Cardiac muscle cell (in vitro differentiated cells and primary cell): ENCODE measurements at places on chromosomes 4 and X.
A peak's percentile ranks its signal among the peaks of the same experiment; 100 is the strongest.

GRCh38 chr4:627347-628125, 2.2 kb downstream of the PDE6B start:
- H3K4me3 ChIP-seq = no peak overlapping the region
- no peak for DNase-seq
- no peaks in the 10 kb centered on the region for H3K27me3 ChIP-seq
- no peaks in the 10 kb centered on the region for H3K36me3 ChIP-seq

GRCh38 chr4:3219761-3220475, 29.0 kb upstream of the MSANTD1 start:
- H3K27ac ChIP-seq = no peak overlapping the region
- H3K4me3 ChIP-seq = no peak overlapping the region
- no peaks in the 10 kb centered on the region for H3K4me1 ChIP-seq
- H3K27me3 ChIP-seq = no peaks in the 10 kb centered on the region

- DNase-seq = peak; percentile 25
- no peak overlapping the region for H3K4me3 ChIP-seq
- H3K27ac ChIP-seq = peak overlapping the region; percentile 25
Measured at GRCh38 chr4:71261633-71262121, 77.1 kb upstream of the SLC4A4 start.

GRCh38 chr4:1784789-1785591, 8.1 kb upstream of the FGFR3 start:
- H3K4me3 ChIP-seq = no peak overlapping the region
- DNase-seq = peak; percentile 18
- peak overlapping the region; percentile 89 for H3K27ac ChIP-seq

GRCh38 chr4:6692379-6692778, 1.3 kb upstream of the S100P start:
- no peak overlapping the region for H3K4me3 ChIP-seq
- no peaks in the 10 kb centered on the region for H3K36me3 ChIP-seq
- DNase-seq = no peak
- no peaks in the 10 kb centered on the region for H3K4me1 ChIP-seq
- H3K27ac ChIP-seq = no peak overlapping the region

GRCh38 chrX:12814420-12814819, 23.2 kb downstream of the PRPS2 start:
- H3K27me3 ChIP-seq = no peaks in the 10 kb centered on the region
- no peaks in the 10 kb centered on the region for H3K36me3 ChIP-seq
- peak; percentile 28 for DNase-seq
- no peaks in the 10 kb centered on the region for H3K4me1 ChIP-seq

GRCh38 chr4:151930372-151930771, 169.6 kb upstream of the GATB start:
- H3K27ac ChIP-seq = no peak overlapping the region
- H3K36me3 ChIP-seq = no peaks in the 10 kb centered on the region
- H3K4me1 ChIP-seq = no peaks in the 10 kb centered on the region

DNA sequence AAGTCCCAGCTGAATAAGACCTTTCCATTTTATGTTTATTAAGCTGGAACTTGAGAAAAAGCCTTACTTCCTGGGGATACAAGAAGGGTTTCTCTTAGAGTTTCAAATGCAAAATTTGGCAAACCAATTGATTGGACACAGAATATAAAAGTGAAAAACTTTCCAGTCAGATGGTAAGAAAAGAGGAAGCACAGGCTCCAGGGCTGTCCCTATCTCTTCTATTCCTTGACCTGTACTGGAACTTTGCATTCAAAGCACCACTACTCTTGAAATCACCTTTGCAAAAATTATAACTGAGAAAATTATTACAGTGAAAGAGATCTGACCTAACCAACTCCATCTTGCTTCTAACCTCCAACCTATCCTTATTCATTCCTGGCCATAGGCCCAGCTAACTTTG, 11.7 kb downstream of the PROM1 start:
- no peak for DNase-seq
- no peaks in the 10 kb centered on the region for H3K4me1 ChIP-seq
- H3K4me3 ChIP-seq = no peak overlapping the region
- H3K27me3 ChIP-seq = no peaks in the 10 kb centered on the region

DNA sequence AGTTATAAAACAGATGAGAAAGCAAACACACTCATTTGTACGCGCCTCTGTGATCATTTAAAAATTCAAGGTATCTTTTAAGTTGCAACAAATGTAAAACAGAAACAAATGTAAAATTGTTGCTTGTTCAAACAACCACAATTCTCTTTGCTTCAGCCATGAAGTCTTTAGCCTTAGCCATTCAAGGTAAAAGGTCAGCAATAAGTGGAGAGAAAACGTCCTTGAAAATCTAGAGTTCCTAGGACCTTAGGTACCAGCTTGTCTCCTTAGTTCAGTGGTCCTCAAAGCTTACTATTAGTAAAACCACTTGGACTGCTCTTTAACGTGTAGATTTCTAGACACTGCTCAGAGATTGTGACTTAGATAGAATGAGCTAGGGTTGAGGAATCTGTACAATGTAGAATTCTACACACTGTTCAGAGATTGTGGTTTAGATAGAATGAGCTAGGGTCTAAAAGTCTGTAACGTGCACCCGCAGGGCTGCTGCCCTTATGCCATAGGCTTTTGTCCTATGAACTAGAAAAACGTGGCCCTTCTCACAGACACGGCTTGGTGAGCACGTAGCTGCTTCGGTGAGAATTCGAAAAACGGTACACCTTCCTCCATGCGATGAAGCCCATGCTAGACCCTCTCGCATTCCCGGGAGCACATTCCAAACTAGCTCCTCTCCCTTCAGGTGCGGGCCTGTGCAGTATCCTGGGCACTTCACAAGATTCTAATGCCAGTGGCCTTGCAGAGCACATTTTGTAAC, 1.7 kb downstream of the PLAC8 start:
- no peak for DNase-seq
- no peaks in the 10 kb centered on the region for H3K36me3 ChIP-seq
- no peak overlapping the region for H3K27ac ChIP-seq
- peaks cover 14% of the 10 kb centered on the region for H3K27me3 ChIP-seq
- no peak overlapping the region for H3K4me3 ChIP-seq

GRCh38 chrX:120306630-120307029, 4.6 kb downstream of the TMEM255A start:
- H3K4me3 ChIP-seq = no peak overlapping the region
- H3K27me3 ChIP-seq = peaks cover 9% of the 10 kb centered on the region
- no peak for DNase-seq
- no peak overlapping the region for H3K27ac ChIP-seq

- no peaks in the 10 kb centered on the region for H3K4me1 ChIP-seq
- H3K27ac ChIP-seq = no peak overlapping the region
- H3K36me3 ChIP-seq = no peaks in the 10 kb centered on the region
- H3K4me3 ChIP-seq = no peak overlapping the region
Measured at GRCh38 chr4:97987019-97987648, 156.1 kb downstream of the STPG2 start.

- no peak for DNase-seq
- H3K27me3 ChIP-seq = no peaks in the 10 kb centered on the region
- H3K4me1 ChIP-seq = peaks cover 31% of the 10 kb centered on the region
- H3K36me3 ChIP-seq = no peaks in the 10 kb centered on the region
- H3K27ac ChIP-seq = no peak overlapping the region
Measured at GRCh38 chr4:173446416-173446815, 47.5 kb upstream of the SCRG1 start.

DNA sequence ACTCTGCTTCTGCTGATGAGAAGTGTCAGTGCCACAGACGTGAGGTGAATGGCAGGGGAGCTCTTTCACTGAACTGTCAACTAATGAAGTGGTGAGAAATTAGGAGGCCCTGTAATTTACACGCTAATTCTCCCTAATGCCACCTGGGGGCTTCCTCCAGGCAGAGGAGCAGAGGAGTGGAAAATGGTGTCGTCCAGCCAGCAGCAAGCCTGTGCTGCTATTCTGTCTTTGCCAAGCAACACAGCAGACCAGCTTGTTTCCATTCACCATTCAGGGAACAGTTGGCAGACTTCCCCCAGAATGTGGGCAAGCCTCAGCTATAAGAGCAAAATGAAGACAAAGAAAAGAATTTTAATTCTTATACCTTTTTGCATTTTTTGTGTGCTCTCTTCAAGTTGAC, 245.2 kb upstream of the TET2 start:
- DNase-seq = peak; percentile 4
- no peak overlapping the region for H3K27ac ChIP-seq
- no peaks in the 10 kb centered on the region for H3K36me3 ChIP-seq

GRCh38 chr4:102036016-102036415, 245.5 kb downstream of the BANK1 start:
- DNase-seq = peak; percentile 32
- H3K36me3 ChIP-seq = no peaks in the 10 kb centered on the region
- no peak overlapping the region for H3K4me3 ChIP-seq

- H3K27ac ChIP-seq = no peak overlapping the region
- no peaks in the 10 kb centered on the region for H3K36me3 ChIP-seq
- no peaks in the 10 kb centered on the region for H3K4me1 ChIP-seq
- peak; percentile 51 for DNase-seq
- no peaks in the 10 kb centered on the region for H3K27me3 ChIP-seq
- H3K4me3 ChIP-seq = no peak overlapping the region
Measured at GRCh38 chr4:122602277-122603142, 18.4 kb downstream of the IL21 start.

DNA sequence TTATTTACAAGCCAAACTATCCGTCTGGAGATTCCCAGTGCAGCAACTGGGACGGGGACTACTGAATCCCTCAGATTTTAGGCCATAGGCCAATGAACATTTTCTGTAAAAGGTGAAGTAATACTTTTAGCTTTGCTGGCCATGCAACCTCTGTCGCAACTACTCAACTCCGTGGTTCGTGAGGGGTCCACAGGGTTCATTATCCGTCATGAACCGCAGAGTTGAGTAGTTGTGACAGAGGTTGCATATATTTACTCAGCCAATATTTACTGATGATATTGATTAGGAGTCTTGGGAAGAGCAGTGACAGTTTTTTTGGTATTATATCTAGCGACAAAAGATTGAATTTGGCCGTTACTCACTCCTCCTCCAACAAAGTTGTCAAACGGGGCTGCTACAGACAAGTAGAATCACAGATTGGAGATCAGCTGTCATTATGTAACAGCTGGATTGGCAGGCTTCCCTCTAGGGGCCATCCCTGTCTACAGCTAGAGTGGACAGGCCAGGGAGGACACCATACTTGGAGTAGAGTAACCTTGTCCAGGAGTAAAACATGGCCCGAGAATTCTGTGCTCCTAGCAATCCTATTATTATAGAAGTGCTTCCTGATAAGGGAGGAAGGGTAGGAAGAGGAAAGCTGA, 37.2 kb upstream of the CD38 start:
- H3K27ac ChIP-seq = no peak overlapping the region
- H3K4me1 ChIP-seq = no peaks in the 10 kb centered on the region
- no peak overlapping the region for H3K4me3 ChIP-seq
- H3K27me3 ChIP-seq = no peaks in the 10 kb centered on the region
- no peak for DNase-seq

- H3K4me1 ChIP-seq = no peaks in the 10 kb centered on the region
- no peak for DNase-seq
- no peaks in the 10 kb centered on the region for H3K27me3 ChIP-seq
- H3K36me3 ChIP-seq = no peaks in the 10 kb centered on the region
Measured at GRCh38 chr4:151358266-151358665, 32.9 kb upstream of the SH3D19 start.

DNA sequence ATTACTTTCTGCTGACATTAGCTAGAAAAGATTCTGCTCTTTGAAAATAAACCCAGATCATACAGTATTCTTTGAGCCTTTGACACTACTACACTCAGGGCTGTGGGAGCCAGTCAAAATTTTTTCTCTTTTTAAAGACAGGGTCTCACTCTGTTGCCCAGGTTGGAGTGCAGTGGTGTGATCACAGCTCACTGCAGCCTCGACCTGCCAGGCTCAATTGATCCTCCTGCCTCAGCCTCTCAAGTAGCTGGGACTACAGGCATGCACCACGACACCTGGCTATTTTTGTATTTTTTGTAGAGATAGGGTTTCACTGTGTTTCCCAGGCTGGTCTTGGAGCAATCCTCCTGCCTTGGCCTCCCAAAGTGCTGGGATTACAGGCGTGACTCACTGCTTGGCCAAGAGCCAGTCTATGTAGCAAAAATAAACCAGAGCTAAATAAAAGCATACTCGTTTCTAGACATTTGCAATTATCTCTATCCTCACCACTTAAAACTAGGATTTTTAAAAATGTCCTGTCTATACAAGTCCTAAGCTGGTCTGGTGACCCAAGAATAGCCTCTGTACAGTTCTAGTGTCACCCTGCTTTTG, 43.2 kb downstream of the AKAP4 start:
- H3K27ac ChIP-seq = no peak overlapping the region
- no peaks in the 10 kb centered on the region for H3K4me1 ChIP-seq
- H3K36me3 ChIP-seq = no peaks in the 10 kb centered on the region
- no peaks in the 10 kb centered on the region for H3K27me3 ChIP-seq
- no peak overlapping the region for H3K4me3 ChIP-seq
- DNase-seq = no peak

DNA sequence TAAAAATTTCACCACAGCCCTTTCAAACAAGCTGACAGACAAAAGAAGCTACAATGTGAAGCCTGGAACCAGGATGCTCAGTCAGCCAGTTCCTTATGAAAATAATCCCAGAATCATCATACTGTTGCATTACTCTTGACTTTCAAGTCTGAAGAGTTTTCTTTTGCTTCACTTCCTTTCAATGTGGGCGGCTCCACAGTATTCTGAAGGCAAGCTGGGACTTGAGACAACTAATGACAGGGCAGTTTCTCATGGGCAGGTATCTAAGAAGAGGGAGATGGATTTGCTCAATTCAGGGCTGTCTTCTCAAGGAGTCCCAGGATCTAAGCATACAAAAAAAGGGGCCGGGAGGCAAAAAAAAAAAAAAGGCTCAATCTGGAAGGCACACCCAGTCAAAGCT, 173.4 kb downstream of the PAPSS1 start:
- no peak overlapping the region for H3K4me3 ChIP-seq
- H3K27ac ChIP-seq = no peak overlapping the region
- no peak for DNase-seq
- H3K4me1 ChIP-seq = no peaks in the 10 kb centered on the region
- no peaks in the 10 kb centered on the region for H3K27me3 ChIP-seq

DNA sequence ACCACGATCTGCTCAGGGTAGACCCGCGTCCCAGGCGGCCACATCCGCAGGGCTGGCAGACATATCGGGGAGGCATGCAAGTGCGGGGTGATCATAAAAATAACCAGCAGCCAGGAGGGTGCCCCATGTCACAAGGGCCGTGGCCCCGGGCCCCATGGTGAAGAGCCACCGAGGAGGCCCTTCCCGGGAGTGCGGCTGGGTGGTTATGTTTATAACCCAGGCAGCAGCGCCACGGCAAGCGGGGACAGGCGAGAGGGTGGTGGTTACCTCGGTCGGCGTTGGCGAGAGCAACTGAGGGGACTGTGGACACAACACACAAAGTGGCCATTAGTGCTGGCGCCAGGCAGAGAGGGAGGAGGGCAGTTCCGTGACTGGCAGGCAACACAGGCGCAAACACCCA, 92.7 kb upstream of the AFAP1 start:
- H3K36me3 ChIP-seq = no peaks in the 10 kb centered on the region
- no peak overlapping the region for H3K4me3 ChIP-seq
- H3K27me3 ChIP-seq = no peaks in the 10 kb centered on the region
- DNase-seq = no peak
- H3K27ac ChIP-seq = no peak overlapping the region

- peaks cover 36% of the 10 kb centered on the region for H3K4me1 ChIP-seq
- H3K36me3 ChIP-seq = peaks cover 11% of the 10 kb centered on the region
- H3K27me3 ChIP-seq = no peaks in the 10 kb centered on the region
- no peak overlapping the region for H3K4me3 ChIP-seq
Measured at GRCh38 chr4:119218093-119218492, 5.6 kb downstream of the USP53 start.
